ENCODE measurements at places on chromosomes 16 and 17.

DNA sequence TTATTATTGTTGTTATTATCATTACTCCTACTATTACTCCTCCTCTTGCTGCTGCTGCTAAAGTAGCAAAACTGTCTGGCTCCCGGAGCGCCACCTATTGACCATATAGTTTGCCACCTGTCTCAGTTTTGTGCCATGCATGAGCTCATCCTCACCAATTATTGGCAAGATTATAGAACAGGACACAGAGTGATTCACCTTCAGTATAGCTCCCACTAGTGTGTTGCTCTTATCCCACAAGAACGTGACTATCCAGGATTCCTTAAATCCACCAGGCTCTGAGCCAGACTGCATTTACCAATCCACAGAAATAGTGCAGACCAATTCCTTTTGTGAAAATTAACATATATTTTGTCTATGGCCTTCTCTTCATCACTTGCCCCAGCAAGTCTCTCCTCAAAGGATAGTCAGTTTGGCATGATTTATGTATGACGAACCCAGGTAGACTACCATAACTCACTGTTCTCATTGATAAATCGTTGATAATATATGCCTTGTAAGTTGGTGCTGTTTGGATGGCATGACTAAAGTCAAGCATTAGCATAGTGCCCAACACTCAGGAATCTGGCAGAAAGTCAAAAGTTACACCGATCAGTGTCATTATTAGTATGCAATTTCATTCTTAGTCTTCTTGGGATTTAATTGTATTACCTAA, 405.5 kb upstream of the HSBP1 start:
- DNase-seq, result no peak

- DNase-seq, result no peak
Observed at GRCh38 chr17:8384801-8385378, 1.9 kb upstream of the RPL26 start.

GRCh38 chr16:18816286-18816685, 14.9 kb upstream of the ARL6IP1 start:
- DNase-seq, result no peak

DNA sequence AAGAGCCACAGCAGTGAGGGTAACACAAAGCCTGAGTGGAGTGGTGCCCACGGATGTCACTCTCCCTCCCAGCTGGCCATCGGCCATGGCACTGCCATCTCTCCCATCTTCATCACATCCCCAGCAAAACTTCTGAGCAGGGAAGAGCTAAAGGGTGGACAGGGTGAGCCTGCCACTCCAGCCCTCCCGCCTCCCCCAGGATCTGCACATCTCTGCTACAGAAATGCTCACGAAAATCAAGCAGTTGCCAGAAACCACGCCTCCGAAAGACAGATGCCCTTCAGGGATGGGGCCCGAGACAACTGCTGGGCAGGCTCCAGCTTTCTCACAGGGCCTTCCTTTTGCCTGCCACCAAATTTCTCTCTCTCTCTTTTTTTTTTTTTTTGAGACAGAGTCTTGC, 3.6 kb downstream of the GRIN2C start:
- no peak for DNase-seq

DNA sequence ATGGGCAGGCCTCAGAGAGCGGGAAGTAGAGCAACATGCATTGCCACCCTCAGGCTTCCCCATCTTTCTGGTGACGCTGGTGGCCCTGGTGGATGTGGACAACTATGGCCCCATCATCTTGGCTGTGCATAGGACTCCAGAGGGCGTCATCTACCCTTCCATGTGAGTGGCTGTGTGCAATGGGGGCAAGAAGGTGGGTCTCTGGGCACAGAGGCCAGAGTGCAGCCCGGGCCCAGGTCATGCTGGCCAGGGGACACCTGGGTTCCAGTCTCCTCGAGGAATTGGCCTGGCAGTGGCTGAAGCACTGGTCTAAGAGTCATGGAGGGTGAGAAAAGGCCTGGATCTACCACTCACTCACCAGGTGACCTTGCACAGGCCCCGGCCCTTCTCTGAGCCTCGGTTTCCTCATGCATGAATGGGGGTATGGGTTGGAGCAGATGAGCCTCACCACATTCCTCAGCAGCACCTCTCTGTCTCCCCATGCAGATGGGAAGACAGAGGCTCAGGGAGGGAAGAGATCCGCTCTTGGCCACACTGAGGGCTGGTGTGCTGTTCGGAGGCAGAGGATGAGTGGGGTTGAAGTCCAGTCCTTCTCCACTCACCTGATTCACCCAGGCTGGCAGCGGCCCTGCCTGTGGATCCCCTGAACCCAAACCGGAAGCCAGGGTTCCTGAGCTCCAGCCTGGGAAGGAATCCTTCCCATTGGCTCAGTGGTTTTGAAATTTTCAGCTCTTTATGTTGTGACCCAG, 7.2 kb upstream of the ADGRG3 start:
- DNase-seq, result no peak

DNA sequence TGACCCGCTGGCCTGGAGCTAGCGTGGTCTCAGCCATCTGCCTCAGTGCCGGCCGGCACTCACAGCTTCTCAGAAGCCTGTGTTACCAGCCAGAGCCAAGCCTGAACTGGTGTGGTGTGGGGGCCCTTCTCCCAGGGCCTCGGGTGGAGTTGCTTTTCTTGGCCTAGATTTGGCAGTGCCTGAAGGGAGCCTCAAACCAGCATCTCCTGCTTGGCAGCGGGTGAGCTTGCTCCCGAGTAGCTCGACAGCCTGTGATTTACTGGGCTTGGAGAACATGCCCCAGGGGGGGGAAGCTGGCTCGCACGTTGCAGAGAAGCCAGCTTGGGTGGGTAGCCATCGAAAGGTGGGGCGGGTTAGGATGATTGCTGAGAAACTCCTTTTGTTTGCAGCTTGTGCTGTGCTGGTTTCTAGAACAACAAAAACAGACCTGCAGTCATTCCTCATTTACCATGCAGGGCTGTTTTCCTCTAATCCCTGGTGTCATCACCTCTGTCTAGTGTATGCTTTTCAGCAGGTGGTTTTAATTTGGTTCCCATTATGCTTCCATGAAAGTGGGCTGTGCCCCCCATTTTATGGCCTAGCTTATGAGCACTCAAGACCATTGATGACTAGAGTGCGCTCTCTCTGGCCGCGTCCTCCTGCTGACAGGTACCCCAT, 42.2 kb downstream of the TBCD start:
- DNase-seq, result no peak

DNA sequence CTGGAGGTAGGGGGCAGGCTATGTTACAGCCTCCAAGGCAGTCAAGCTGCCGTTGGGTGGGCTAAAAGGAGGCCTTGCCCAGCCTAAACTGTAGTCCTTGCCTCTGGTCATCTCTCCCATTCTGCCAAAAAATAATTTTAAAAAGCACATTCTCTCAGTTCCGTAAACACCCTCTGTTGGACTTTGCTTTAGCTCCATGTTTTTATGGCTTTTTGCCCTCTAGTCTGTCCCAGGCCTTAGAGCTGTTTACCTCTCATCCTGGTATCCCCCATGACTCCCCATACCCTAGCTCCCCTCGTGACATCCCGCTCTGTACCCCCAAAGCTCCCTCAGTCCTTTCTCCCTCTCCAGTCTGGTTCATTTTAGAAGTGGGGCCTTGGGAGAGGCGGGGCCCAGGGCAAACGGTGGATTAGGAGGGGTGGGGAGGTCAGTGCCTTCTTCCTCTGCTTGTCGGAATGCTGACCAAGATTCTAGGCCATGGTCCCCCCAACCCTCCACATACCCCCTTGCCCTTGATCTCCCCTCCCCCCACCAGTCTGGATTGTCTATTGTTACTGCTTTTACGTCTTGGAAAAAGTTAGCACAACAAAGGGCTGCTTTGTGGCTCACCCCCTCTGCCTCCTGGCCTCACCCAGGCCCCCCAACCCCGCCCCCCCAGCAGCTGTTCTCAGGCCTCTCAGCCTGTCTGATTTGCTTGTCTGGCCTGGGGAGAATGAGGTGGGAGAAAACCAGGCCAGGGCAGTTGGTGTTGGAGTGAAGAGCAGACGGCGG, 18.4 kb downstream of the GJD3 start:
- no peak for DNase-seq

DNA sequence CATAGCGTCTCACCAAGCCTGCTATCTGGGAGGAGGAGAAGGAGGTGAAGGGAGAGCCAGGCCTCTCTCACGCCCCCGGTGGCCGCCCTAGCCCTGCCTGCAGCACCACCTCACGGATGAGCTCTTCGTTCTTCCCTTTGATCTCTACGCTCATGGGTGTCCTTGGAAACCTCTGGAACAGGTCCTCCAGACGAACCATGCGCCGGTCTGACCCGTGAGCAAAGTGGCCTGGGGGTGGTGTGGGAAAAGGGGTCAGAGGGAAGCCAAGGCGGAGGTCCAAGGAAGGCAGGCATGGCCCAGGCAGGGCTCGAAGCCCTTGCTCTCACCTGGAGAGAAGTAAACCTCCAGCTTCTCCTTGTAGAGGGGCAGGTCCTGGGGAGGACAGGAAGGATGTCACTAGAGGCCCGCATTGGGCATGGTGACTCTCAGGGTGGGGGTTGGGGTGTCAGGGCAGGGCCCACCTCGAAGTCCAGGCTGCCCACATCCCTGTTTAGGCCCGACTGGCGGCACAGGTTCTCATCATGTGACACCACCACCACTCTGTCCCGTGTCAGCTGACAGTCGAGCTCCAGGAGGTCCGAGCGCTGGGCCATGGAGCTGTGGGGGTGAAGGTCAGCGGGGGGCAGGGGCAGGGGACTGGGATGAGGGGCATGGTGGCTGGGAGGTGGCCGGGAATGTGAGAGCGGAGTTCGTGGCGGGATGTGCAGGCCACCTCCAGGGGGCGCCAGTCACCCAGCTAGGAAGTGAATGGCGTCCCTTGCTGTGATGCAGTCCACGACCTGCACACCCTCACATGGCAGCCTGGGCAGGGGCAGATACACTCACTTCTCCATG, 923 bp downstream of the GDPD3 start:
- peak; percentile 86 for DNase-seq

DNA sequence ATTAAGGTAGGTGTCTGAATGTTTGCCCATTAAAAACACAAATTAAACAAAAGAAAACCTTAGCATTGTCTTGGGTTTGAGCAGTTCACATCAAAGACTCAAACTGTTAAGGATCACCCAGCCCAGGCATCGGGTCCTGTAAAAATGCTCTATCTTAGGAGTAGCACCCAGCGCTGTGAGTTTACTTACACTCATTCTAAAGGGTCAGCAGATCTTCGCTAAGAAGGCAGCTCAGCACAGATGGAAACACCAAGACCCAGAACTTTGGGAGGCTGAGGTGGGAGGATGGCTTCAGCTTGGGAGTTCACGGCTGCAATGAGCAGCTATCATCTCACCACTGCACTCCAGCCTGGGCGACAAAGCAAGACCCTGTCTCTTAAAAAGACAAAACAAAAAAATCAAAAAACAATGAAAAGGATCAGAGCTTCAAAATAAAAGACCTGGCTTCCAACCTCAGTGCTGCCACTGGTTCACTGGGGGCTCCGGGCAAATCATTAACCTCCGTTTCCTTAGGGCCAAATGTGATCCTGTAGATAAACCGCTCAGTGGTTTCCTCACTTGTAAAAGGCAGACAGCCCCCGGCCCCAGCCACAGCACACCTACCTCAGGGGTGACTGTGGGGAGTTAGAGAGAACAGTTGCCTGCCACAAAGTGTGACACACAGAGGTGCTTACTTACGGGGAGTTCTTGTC, 11.1 kb downstream of the COG1 start:
- DNase-seq, result peak; percentile 37

DNA sequence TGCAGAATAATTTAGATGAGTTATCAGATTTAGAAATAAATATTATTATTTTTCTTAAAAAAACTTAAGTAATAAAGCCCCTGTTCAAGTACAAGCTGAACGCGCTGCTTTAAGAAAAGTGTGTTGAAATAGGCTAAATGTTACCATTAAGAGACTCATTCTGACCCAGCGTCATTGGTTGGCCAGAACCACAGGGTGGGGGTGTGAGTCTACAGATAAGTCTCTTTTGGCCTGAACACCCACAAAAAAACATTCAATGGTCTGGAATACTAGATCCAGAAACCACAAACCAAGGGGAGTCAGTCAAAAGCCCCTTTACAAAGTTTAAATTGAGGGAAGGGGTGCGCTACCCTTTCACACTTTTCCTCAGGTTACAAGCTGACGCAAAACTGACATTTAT, 776.1 kb downstream of the KCNJ2 start:
- DNase-seq, result no peak

DNA sequence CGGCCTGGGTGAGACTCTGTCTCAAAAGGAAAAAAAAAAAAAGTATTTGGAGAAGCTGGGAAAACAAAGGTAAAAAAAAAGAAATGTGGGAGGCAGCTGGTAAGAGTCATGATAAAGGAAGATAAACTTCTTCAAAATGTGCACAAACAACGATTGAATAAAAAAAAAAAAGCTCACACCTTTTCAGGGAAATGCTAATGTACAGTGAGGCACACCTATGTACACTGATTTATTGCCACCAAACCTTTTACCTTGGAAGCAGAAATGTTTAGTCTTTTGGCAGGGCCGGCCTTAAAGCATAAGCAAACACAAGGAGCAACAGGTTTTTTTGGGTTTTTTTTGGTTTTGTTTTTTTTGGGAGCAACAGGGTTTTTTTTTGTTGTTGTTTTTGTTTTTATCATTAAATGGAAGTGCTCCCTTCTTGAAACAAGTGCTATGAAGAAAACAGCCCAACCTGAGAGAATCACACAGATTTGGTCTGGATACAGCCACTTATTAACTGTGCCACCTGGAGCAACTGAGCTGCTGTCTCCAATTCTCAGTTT, 29.8 kb upstream of the KCNJ2 start:
- no peak for DNase-seq

DNA sequence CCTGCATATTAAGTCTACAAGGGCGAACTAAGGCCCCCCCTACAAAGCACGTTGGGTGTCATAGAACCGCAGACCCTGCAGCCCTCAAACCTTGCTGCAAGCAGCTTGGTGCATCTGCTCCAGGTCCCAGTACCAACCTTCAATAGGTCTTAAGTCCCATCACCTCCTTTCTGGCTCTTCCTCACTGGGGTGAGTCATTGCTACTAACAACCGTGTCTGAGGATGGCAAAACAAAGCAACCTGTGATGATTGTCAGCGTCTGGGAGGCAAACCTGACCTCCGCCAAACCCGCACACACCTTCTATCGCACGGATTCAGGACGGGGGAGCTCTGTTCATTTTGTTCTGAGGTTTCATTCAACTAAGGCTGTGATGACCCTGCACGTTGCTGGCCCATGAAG, 138.9 kb downstream of the SLC39A11 start:
- DNase-seq, result no peak

GRCh38 chr16:15979801-15980200, 30.4 kb downstream of the ABCC1 start:
- DNase-seq, result no peak

DNA sequence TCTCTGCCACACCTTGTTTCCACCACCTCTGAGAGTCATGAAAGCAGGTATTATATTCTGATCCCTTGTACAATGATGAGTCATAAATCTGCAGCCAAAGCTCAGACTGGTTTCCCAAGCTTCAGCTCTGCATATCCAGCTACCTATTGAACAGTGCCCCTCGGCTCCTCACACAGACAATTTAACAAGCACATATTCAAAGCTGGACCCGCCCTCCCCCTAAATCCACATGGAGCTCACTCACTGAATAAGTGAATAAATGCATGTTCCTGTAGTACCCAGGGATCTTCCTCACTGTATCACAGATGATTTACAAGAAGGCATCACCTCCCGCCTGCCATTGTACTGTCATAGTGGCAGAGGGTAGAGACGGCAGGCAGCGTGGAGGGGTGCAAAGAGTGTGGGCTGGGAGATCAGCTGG, 516.4 kb downstream of the GRIN2A start:
- no peak for DNase-seq
